Activated CD8-positive, alpha-beta T cell treated with anti-CD3 and anti-CD28 coated beads for 36 hours (primary cell): ENCODE measurements at places on chromosomes 5 and 9. TPM values are rescaled to one million over a fixed set of nuclear protein-coding genes. Genes with fewer than 3 reads are reported as not detected.

Gene GADD45G
- 5.0 TPM for total RNA-seq

Gene MLANA
- not detected for total RNA-seq

Gene CAVIN4
- total RNA-seq, result 0.09 TPM

Gene AK8
- not detected for total RNA-seq

Gene TAS2R1
- not detected for total RNA-seq

DNA sequence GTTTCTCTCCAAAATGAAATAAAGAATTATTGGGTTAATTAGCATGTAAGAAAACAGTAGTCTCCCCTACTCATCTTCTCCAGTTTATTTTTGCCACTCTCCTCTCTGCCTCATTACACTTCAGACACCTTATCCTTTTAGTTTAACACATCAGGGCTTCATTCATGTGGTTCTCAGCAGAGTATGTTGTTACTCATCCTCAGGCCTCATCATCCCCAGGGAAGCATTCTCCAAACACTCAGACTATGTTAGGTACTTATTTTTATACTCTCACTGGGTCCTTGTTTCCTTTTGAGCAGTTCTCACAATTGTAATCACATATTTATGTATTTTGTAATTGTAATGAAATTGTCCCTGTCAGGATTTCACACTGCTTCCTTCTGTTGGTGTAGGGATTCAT, 470.5 kb downstream of the PDE4D start:
- H3K36me3 ChIP-seq, result no peaks in the 10 kb centered on the region
- no peak overlapping the region for H3K27ac ChIP-seq
- H3K4me3 ChIP-seq, result no peak overlapping the region

DNA sequence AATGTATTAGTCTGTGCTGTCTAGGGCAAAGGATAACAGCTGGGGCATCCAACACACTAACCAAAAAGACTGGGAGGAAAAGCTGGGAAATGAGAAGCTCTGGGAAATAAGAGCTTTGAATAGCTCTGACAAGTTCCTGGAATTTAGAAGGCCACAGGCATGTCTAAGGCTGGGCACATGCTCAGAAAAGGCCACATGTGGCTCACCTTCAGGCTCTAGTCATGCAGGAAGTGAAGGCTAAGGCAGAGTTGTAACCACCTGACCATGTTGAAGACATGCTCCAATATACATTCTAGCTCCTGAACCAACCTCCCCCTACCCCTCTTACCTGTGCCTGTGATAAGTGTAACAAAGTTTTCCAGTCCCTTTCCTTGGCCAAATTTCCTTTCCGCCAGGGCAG, 31.7 kb downstream of the CLTA start:
- H3K27me3 ChIP-seq, result no peaks in the 10 kb centered on the region
- no peak for DNase-seq
- H3K4me1 ChIP-seq, result peaks cover 20% of the 10 kb centered on the region
- H3K27ac ChIP-seq, result peak overlapping the region; percentile 50
- peaks cover 50% of the 10 kb centered on the region for H3K36me3 ChIP-seq

DNA sequence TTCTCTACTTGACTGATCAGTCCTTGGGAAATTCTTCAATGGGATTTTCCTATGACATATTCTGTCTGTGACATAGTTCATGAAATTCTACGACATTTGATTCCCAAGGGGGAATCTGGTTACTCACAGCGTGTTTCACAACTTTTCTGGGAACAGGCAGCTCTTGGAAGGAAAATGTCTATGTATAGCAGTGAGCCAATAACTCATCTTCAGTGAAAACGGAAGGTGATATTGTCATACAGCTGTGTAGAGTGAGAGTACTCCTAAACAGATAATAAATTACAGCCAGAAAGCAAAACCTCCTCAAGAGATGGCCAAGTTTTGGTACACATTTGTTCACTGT, 91.4 kb downstream of the C9orf152 start:
- H3K36me3 ChIP-seq, result no peaks in the 10 kb centered on the region
- H3K27ac ChIP-seq, result no peak overlapping the region
- no peak for DNase-seq
- H3K27me3 ChIP-seq, result no peaks in the 10 kb centered on the region
- no peak overlapping the region for H3K4me3 ChIP-seq
- H3K4me1 ChIP-seq, result no peaks in the 10 kb centered on the region

Gene ZFR
- 59.2 TPM for total RNA-seq

GRCh38 chr9:106675780-106676179, 187.2 kb upstream of the ZNF462 start:
- H3K27me3 ChIP-seq, result no peaks in the 10 kb centered on the region
- no peak overlapping the region for H3K4me3 ChIP-seq
- H3K27ac ChIP-seq, result no peak overlapping the region
- H3K36me3 ChIP-seq, result no peaks in the 10 kb centered on the region
- DNase-seq, result no peak
- no peaks in the 10 kb centered on the region for H3K4me1 ChIP-seq

Gene ZNF483
- total RNA-seq, result 2.6 TPM

DNA sequence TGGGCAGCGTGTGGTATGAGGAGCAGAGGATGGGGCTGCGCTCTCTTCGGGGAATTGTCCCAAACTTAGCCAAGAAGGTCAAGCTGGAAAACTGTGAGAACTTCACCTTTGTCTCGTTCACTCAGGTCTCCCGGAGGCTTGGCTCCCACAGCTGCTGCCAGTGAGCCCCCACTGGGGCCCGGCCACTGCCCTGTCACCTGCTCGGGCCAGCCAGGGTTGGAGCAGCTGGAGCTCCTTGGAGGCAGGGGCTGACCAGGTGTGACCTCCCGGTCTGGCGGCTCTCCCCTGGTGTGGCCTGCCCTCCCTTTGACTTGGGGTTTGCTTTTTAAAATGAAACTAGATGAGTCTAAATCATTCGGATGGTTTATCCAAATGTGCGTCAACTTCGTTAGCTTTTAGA, 58.0 kb downstream of the INIP start:
- no peaks in the 10 kb centered on the region for H3K4me1 ChIP-seq
- H3K27ac ChIP-seq, result no peak overlapping the region
- no peak overlapping the region for H3K4me3 ChIP-seq

GRCh38 chr5:148387325-148387724, 3.6 kb downstream of the FBXO38 start:
- DNase-seq, result no peak
- peak overlapping the region; percentile 50 for H3K27ac ChIP-seq
- no peak overlapping the region for H3K4me3 ChIP-seq
- H3K36me3 ChIP-seq, result peaks cover 38% of the 10 kb centered on the region
- H3K27me3 ChIP-seq, result no peaks in the 10 kb centered on the region
- peaks cover 75% of the 10 kb centered on the region for H3K4me1 ChIP-seq

DNA sequence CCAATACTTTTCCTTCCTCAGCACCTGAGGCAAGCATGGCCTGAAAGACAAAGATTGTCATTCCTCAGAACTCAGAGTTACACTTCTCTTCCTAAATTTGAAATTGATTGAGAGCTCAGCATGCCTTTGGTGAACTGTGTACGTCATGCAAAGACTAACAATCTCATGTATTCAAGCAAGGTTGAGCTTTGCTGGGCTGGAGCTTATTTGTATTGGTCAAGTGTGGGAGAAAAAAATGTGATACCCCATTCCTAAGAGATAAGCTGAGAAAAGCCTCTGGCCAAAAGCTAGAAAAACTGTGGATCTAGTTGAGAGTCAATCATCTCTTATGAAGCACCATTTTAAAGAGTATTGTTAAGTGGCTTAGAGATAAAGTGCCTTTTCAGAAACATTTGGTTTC, 392.2 kb downstream of the RASEF start:
- no peak overlapping the region for H3K27ac ChIP-seq
- no peak for DNase-seq
- no peak overlapping the region for H3K4me3 ChIP-seq
- H3K27me3 ChIP-seq, result no peaks in the 10 kb centered on the region

DNA sequence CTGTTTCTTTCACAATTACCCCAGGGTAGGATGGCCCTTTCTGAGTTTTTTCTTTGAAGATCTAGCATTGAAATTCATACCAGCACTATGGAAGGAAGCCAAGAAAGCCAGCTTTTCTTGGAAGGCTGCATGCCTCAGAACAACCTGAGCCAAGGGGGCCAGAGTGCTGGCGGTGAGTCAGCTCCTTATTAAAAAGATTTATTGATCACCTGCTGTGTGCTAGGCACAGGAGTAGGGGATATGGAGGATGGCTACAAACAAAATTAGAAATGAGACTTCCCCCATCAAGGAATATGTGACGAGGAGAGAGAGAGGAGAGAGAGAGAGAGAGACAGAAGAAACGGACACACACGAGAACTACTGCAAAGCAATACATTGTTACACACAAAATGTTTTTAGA, 184.6 kb upstream of the PUM3 start:
- no peaks in the 10 kb centered on the region for H3K27me3 ChIP-seq
- no peak overlapping the region for H3K27ac ChIP-seq
- DNase-seq, result no peak
- H3K4me3 ChIP-seq, result no peak overlapping the region
- H3K4me1 ChIP-seq, result no peaks in the 10 kb centered on the region

DNA sequence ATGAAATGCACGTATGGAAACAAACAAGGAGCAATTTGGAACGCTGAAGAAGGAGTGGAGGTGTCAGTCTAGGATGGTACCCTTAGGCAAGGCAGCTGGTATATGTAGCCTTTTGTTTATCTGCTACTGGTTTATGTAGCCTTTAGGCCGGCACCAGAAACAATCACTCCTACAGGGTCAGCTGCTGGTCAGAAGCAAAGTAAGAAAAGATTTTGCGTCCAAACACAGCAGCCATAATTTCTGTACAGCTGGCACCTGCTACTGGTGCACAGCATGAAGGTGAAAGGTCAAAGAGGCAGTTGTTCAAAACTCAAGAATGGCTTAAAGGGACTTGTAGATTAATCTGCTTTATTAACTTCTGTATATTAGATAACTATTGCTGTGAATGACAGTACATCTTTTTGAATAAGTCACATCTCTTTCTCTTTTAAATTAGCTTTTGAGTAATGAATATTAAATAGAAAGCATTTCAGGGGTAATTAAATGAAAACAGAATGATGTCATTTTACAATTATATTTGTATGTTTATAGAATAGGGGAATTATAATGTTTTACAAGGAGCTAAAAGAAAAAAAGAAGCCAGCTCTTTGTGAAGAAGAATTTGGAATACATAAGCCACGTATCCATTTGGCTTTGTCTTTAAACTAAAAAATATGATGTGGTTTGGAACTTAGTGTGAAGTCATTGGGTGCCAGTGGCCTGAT, 33.1 kb upstream of the TLX3 start:
- peaks cover 1% of the 10 kb centered on the region for H3K27me3 ChIP-seq
- no peaks in the 10 kb centered on the region for H3K36me3 ChIP-seq
- DNase-seq, result no peak
- no peak overlapping the region for H3K27ac ChIP-seq
- no peak overlapping the region for H3K4me3 ChIP-seq
- H3K4me1 ChIP-seq, result no peaks in the 10 kb centered on the region

DNA sequence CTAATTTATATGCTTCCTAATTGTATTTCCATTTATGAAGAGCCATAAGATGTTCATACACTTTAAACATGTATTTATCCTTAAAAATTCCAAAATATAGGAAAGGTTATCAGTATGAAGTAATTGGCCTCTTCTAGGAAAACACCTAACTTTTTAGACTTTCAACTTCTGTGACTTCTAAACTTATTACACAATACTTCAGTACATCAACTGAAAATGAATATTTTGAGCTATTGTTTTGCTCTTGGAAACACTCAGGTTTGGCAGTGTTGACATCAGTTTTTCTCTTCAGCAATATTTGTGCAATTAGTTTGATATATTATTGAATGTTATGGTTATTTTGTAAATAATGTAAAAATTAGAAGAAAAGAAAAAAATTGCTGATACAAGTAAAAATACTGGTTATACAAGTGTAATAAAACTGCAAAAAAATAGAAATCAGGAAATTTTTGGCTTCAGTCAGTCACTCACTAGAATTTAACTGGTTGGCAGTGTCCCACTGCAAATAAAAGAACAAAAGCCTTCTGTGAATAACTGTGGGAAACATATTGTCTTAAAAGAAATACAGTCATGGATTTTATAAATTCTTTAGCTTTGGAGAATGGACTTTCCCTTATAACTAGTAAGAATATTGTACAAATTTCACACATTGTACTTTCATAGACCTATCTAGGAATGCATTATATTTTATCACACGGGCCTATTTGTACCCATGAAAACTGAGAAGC, 635.9 kb downstream of the TLE1 start:
- no peaks in the 10 kb centered on the region for H3K27me3 ChIP-seq
- no peak for DNase-seq
- H3K27ac ChIP-seq, result no peak overlapping the region
- H3K36me3 ChIP-seq, result no peaks in the 10 kb centered on the region

GRCh38 chr9:128684325-128685199, 4.5 kb upstream of the SET start:
- DNase-seq, result peak; percentile 90
- H3K36me3 ChIP-seq, result peaks cover 20% of the 10 kb centered on the region
- peak overlapping the region; percentile 98 for H3K27ac ChIP-seq
- peak overlapping the region; percentile 98 for H3K4me3 ChIP-seq

Gene PCDHGA10
- total RNA-seq, result not detected

GRCh38 chr5:69414885-69415583, at the start of gene MARVELD2:
Gene MARVELD2, plus strand, starts transcription at chr5:69415116. Its CDS starts 4,270 bp downstream, at chr5:69419386.
- no peak within 1 kb of the TSS for H3K27ac ChIP-seq
- peak within 1 kb of the TSS; percentile 47 for H3K4me3 ChIP-seq
- no peaks in the 10 kb centered on the region for H3K27me3 ChIP-seq
- H3K4me1 ChIP-seq, result no peaks in the 10 kb centered on the region

Gene PLAC8L1
- 0.61 TPM for total RNA-seq
